ENCODE measurements at places on chromosomes 4 and X.

GRCh38 chr4:48108309-48109073, 25.6 kb downstream of the TXK start:
- DNase-seq: no peak

- no peak for DNase-seq
These were observed 116.2 kb downstream of the CDS1 start for GRCh38 chr4:84699001-84699671.

- no peak for DNase-seq
These were observed 104.9 kb upstream of the PSAPL1 start for GRCh38 chr4:7539659-7540058.

GRCh38 chrX:31423609-31424189, 351.9 kb upstream of the FTHL17 start:
- DNase-seq: peak; percentile 28

- DNase-seq: no peak
These were observed 40.6 kb upstream of the PRDX4 start for GRCh38 chrX:23626651-23627050.

GRCh38 chr4:80637190-80637589, 301.7 kb downstream of the CFAP299 start:
- no peak for DNase-seq

DNA sequence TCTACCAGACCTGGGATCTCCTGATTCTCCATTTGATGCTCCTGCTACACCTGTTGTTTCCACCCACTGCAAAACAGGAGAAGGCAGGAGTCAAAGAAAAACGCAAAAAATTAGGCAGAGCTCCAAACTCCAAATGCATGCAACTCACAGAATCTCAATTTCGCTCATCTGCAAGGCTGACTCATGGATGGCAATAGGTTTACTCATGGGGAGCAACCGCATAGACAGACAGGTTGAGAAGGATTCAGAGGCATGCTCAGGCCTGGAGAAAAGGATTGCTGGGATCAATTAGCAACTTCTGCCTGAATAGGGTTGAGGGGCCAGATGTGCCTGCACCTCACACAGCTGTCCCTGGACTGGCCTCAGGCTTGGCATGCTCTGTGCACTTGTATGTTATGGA, 231.0 kb downstream of the LDB2 start:
- DNase-seq: peak; percentile 87

GRCh38 chr4:52552778-52553177, 106.3 kb downstream of the USP46 start:
- DNase-seq: no peak

- DNase-seq: no peak
These were observed 12.9 kb downstream of the TXK start for GRCh38 chr4:48121180-48121579.

DNA sequence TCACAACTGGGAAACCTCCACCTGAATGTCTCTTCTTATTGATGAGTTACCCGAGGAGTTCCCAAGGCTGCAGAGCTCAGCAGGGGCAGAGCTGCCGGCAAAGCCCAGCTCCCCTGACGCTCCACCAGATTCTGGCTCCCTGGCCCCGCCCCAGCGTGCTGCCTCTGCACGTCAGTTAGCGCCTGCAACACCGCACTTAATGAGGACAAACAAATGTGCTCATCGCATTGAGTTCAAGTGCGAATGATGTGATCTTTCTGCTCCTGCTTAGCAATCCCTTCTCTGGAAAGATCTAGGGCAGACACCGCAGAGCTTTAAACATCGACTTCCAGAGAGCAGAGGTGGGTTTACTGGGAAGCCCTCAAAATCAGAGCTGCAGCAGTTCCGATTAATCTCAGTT, 55.5 kb upstream of the FBXW7 start:
- no peak for DNase-seq

DNA sequence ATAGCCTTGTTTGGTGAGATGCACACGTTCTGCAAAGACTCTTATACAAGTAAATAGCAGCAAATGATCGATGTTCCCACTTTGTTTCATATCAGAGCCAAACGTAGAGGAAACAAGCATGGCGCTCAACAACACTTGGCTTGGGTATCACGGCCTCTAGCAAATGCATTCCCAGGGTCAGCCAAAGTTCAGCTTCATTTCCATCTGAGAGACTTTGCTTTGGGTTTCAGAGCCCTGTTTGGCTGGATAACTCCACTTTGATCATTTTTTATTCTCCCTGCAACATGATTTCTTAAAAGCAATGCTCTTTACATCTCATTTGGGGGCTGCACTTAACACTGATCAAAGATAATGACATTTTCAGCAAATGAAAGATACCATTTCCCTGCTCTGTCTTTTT, 199.2 kb upstream of the FAM9B start:
- DNase-seq: no peak

DNA sequence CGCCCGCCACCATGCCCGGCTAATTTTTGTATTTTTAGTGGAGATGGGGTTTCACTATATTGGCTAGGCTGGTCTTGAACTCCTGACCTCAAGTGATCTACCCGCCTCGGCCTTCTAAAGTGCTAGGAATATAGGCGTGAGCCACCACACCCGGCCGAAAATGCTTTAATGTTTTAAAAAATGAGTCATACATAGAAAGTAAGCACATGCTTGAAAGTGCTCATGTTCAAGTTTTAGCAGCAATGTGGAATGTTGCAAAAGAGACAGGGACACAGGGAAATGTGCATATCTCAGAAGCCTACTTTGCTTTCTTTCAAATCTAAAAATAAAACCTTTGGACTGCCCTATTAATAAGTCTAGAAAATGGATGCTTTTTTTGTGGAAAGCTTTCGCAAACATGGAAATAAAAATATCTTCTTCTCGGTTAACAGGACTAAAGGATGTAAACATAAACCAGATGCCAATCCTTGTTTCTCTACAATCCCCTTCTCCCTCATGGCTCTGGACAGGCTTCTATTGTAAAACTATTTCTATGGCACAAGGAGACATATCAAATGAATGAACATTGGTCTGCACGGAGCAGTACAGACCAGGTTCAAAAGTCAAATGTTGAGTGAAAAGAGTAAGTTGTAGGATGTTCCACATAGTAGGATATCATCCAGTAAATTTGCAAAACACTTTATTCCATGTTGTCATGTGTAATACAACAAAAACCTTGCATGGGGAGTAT, 15.0 kb downstream of the MECP2 start:
- DNase-seq: no peak

GRCh38 chr4:8334786-8335460, 65.4 kb downstream of the HTRA3 start:
- no peak for DNase-seq

DNA sequence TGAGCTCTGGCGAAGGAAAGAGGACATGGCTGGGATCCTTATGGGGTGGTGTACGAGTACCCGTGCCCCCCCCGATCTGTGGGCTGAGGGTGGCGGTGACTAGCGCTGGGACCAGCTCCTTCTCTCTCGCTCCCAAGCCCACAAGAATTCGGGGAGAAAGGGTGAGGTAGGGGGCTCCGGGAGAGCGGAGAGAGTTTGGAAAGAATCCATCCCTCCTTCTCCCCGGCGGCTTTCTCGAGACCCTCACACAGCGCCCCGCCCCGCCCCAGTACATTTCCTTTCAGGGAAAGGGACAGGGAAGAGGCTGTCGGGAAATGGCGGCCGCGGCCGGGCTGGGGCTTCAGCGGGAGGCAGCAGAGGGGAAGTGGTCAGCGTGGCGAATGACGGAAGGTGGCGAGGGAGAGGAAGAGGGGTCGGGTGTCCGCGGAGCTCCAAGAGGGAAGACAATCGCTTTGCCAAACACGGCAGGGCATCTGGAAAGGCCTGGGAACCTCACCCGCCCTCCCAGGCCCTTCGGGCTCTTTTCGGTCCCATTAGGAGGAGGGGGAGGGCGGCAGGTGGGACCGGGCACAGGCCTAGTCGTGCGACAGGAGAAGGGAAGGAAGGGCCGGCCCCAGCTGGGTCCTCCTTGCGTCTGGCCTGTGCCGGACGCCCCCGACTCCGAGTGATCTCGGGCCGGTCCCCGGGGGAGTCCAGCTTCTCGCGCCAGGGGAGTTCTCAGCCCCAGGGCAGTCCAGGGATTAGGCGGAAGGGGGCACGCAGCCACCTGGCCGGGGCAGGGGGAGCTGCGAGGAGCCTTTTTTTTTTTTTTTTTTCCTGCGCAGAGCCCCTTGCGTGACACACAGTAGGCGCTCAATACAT, 10.2 kb downstream of the HNRNPH2 start:
- DNase-seq: no peak

GRCh38 chrX:141917801-141918200, 14.1 kb downstream of the MAGEC1 start:
- DNase-seq: no peak

DNA sequence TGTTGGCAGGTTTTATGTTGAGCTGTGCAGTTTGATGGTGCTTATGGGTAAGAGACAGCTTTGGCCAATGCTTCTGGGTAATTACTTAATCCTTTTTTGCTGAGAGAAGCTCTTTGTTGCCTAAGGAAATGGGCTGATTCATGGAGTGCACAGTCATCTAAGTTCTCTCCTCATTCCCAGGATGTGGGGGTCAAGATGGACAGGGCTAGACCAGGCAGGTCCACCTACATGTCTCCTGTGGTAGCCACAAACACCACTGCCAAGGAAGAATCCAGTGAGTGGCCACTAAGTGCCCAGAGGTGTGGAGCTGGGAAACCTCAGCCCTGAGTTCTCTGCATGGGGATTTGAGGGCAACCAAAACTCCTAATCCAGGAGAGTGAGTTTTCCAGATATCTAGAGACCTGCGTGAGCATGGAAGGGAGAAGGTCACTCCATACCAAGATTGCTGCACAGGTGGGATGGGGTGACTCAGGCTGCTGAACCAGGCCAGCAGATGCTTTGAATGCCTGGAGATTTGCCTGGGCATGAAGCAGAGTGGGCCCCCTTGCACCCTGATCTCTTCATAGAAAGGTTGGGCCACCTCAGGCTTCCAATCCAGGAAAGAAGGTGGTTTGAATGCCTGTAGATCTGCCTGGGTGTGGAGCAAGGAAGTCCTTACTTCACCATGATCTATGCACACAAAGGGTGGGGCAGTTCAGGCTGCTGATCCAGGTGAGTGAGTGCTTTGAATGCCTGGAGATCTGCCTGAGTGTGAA, 234.8 kb upstream of the GNPDA2 start:
- DNase-seq: no peak

DNA sequence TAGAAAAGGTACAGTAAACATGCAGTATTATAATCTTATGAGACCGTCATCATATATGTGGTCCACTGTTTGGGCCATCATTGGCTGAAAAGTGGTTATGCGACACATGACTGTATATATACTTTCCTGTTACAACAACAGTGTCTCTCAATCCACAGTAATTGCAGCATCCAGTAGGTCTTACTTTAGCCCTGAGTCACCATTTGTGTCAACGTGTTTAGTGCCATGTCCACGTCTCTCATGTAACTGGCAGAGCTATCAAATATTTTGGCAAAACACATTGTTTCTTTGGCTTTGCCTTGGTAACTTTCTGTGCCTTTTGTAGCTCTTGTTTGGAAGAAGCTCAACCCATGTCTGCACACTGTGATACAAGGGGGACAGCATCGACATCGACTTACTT, 73.8 kb downstream of the CD38 start:
- no peak for DNase-seq

DNA sequence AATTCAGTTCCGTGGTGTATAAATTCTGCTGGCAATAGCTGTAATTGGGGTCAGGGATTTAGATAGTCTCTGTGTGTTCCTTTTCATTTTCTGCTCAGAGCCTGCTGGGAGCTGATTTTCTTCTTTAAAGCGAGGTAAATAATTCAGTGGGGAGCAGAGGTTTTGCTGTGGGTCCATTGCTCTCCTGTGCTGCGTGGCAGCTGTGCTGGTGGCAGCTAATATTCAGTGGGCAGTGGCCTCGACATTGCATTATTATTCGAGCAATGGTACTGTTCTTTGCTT, 13.7 kb downstream of the XG start:
- DNase-seq: no peak

- no peak for DNase-seq
These were observed 236.7 kb upstream of the PGRMC2 start for GRCh38 chr4:128524311-128524710.

- DNase-seq: no peak
These were observed 234.4 kb upstream of the FAT1 start for GRCh38 chr4:186957952-186958555.

GRCh38 chr4:177266506-177266905, 43.2 kb upstream of the NEIL3 start:
- DNase-seq: no peak

- peak; percentile 24 for DNase-seq
These were observed 37.1 kb downstream of the ENOPH1 start for GRCh38 chr4:82467471-82467870.

DNA sequence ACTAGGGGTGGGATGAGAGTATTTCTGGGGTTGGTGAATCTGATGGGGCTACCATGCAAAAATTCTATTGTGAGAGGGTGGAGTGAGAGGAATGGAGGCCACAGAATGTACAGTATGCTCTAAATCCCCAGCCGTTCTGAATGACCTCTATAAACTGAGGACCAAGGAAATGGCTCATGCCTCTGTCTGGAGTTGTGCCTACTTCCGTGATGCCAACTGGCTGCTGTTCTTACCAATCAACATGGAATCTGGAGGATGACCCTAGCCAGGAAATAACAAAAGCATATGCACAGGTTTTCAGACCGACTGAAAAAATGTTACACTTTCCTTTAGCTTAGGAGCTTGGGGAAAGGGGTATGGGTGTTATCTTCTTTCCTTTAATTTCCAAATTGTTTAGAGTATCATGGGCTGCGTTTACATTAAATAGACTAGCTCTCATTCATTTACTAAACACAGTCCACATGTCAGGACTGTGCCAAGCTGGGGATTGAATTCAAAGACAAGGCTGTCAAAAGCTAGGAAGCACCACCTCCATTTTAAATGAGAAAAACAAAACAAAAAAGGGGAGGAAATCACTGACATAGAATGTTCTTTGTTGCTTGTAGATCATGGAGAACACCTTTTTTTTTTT, 20.2 kb upstream of the CCKAR start:
- no peak for DNase-seq

- DNase-seq: no peak
These were observed 1.8 kb downstream of the MAML3 start for GRCh38 chr4:140152013-140152703.

- no peak for DNase-seq
These were observed 45.7 kb downstream of the SSX7 start for GRCh38 chrX:52608961-52609360.

DNA sequence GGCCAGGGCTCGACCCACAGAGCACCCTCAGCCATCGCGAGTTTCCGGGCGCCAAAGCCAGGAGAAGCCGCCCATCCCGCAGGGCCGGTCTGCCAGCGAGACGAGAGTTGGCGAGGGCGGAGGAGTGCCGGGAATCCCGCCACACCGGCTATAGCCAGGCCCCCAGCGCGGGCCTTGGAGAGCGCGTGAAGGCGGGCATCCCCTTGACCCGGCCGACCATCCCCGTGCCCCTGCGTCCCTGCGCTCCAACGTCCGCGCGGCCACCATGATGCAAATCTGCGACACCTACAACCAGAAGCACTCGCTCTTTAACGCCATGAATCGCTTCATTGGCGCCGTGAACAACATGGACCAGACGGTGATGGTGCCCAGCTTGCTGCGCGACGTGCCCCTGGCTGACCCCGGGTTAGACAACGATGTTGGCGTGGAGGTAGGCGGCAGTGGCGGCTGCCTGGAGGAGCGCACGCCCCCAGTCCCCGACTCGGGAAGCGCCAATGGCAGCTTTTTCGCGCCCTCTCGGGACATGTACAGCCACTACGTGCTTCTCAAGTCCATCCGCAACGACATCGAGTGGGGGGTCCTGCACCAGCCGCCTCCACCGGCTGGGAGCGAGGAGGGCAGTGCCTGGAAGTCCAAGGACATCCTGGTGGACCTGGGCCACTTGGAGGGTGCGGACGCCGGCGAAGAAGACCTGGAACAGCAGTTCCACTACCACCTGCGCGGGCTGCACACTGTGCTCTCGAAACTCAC, 3.6 kb downstream of the MID1IP1 start:
- no peak for DNase-seq

- no peak for DNase-seq
These were observed 50.0 kb downstream of the LGI2 start for GRCh38 chr4:24980740-24981139.

Measured in fibroblast of skin of left biceps (primary cell).